Activated CD4-positive, alpha-beta T cell treated with anti-CD3 and anti-CD28 coated beads for 36 hours (primary cell): ENCODE measurements at places on chromosomes 13 and 19. TPM values are rescaled to one million over a fixed set of nuclear protein-coding genes. Genes with fewer than 3 reads are reported as not detected.

GRCh38 chr19:47445527-47445926, 26.2 kb downstream of the SLC8A2 start:
- peaks cover 44% of the 10 kb centered on the region for H3K4me1 ChIP-seq
- H3K36me3 ChIP-seq, result peaks cover 3% of the 10 kb centered on the region
- DNase-seq, result no peak
- H3K27ac ChIP-seq, result no peak overlapping the region
- H3K4me3 ChIP-seq, result no peak overlapping the region
- peaks cover 67% of the 10 kb centered on the region for H3K27me3 ChIP-seq

GRCh38 chr19:6276447-6276846, 3.3 kb downstream of the MLLT1 start:
- H3K27me3 ChIP-seq, result no peaks in the 10 kb centered on the region
- no peak overlapping the region for H3K4me3 ChIP-seq
- peaks cover 15% of the 10 kb centered on the region for H3K36me3 ChIP-seq

GRCh38 chr19:9306443-9306842, 3.2 kb downstream of the ZNF699 start:
- H3K4me3 ChIP-seq, result no peak overlapping the region
- H3K4me1 ChIP-seq, result peaks cover 13% of the 10 kb centered on the region
- H3K27ac ChIP-seq, result no peak overlapping the region
- peaks cover 53% of the 10 kb centered on the region for H3K36me3 ChIP-seq

GRCh38 chr13:33763021-33763420, 54.9 kb upstream of the RFC3 start:
- H3K27me3 ChIP-seq, result peaks cover 5% of the 10 kb centered on the region
- no peak overlapping the region for H3K27ac ChIP-seq
- H3K4me1 ChIP-seq, result no peaks in the 10 kb centered on the region
- DNase-seq, result no peak
- H3K36me3 ChIP-seq, result no peaks in the 10 kb centered on the region

- peaks cover 18% of the 10 kb centered on the region for H3K4me1 ChIP-seq
- peaks cover 43% of the 10 kb centered on the region for H3K36me3 ChIP-seq
- H3K27me3 ChIP-seq, result peaks cover 2% of the 10 kb centered on the region
- no peak for DNase-seq
Observed at GRCh38 chr19:45528149-45528743, 21.0 kb downstream of the VASP start.

GRCh38 chr19:13797870-13798269, 2.6 kb downstream of the ZSWIM4 start:
- H3K36me3 ChIP-seq, result no peaks in the 10 kb centered on the region
- no peak overlapping the region for H3K4me3 ChIP-seq
- DNase-seq, result no peak
- H3K27ac ChIP-seq, result peak overlapping the region; percentile 19
- peaks cover 20% of the 10 kb centered on the region for H3K4me1 ChIP-seq

DNA sequence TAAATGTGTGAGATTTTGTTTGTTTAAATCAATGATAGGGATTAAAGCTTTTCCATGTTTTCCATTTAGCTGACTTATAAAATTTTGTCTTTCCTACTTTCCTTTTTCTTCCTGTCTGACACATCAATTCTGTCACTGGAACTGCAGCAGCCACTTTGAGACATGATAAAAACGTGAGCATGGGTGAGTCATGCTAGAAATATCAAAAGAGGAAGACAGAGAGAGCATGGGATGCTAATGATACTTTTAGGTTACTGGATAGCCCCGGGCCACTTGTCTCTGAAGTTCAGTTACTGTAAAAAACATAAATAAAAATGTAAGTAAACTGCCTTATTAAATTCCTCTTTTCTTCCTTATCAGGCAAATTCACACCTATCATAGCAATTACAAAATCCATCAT, 1332.0 kb upstream of the PCDH20 start:
- H3K27me3 ChIP-seq, result no peaks in the 10 kb centered on the region
- H3K4me3 ChIP-seq, result no peak overlapping the region
- H3K36me3 ChIP-seq, result no peaks in the 10 kb centered on the region
- no peak for DNase-seq

DNA sequence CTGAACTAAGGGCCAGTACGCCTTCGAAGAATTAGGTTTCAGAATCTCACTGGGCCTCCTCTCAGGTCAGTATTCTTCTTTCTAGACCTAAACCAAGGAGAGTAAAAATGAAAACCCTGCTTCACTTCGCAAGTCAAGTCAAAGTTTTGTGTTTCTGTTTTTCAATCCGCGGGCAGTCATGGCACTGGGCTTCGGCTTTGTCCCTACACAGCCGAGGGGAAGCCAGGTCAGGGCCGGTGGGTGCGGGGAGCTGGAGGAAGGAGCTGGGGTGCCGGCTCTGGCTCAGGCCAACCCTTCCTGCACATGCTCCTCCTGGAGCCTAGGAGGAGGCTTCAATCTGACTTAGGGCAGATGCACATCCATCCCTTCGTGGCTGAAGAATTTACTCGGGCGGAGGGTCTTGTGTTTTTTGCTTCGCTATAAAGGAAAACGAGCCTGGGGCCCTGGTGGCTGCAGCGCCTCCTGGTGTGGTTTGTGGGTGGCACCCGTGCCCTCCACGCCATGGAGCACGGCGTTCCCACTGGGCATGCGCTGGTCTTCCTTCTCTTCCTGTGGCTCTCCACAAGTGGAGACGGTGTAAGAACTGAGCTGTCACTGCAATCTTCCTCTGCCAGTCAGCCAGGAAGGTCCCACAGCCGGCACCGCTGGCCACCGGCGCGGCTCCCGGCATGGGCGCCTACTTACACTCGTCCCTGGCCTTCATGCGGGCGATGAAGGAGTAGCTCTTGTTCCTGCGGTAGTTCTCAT, 22.5 kb downstream of the C19orf44 start:
- H3K4me3 ChIP-seq, result no peak overlapping the region
- H3K4me1 ChIP-seq, result no peaks in the 10 kb centered on the region
- H3K27ac ChIP-seq, result no peak overlapping the region
- DNase-seq, result no peak
- H3K36me3 ChIP-seq, result peaks cover 47% of the 10 kb centered on the region
- H3K27me3 ChIP-seq, result no peaks in the 10 kb centered on the region

DNA sequence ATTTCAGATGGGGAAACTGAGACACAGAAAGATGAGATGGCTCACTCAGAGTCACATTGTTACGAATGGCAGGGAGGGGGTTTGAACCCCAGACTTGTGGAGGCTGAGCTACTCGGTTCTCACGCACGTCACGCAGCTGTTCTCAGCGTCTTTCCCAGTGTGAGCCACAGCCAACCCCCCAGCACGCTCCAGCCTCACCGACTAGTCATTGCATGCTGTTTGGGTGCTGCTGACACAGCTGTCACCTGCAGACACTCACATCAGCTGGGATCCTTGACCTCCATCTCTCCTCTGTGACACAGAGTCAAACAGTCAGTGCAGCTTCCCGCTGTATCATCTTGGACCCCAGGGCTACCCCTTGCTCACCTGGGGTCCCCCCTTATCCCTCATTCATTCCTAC, 2.4 kb upstream of the NCAN start:
- peaks cover 32% of the 10 kb centered on the region for H3K27me3 ChIP-seq
- no peaks in the 10 kb centered on the region for H3K36me3 ChIP-seq
- H3K4me1 ChIP-seq, result peaks cover 16% of the 10 kb centered on the region
- H3K4me3 ChIP-seq, result no peak overlapping the region
- no peak for DNase-seq
- no peak overlapping the region for H3K27ac ChIP-seq

DNA sequence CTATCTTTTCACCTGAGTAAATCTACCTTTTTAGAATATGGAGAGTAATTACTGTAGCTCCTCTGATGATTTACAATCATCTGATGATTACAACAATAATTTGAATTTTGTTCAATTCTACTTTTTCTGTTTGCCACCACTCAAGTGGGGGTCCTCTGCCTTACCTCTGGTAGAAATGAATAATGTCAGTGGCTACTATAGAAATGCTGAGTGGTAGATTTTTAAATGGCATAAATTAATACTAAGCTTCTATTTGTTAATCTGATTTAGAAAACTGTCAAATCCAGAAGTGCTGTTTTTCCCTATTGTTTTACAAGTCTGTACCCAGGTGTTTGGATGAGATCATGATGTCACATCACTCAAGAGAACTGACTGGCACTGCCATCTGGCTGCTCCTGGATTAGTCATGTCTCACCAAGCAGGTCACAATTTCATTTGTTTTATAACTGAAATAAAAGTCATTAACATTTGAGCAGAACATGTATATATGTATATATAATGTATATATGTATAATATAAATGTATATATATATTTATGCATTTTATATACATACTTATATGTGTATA, 494.8 kb downstream of the TBC1D4 start:
- no peak overlapping the region for H3K27ac ChIP-seq
- H3K36me3 ChIP-seq, result no peaks in the 10 kb centered on the region
- DNase-seq, result no peak
- no peaks in the 10 kb centered on the region for H3K4me1 ChIP-seq
- H3K4me3 ChIP-seq, result no peak overlapping the region

GRCh38 chr19:16200038-16201010, 2.6 kb downstream of the AP1M1 start:
- H3K36me3 ChIP-seq, result peaks cover 15% of the 10 kb centered on the region
- H3K27me3 ChIP-seq, result no peaks in the 10 kb centered on the region
- H3K4me3 ChIP-seq, result no peak overlapping the region
- peaks cover 37% of the 10 kb centered on the region for H3K4me1 ChIP-seq
- H3K27ac ChIP-seq, result peak overlapping the region; percentile 15

- peak within 1 kb of the TSS; percentile 93 for H3K4me3 ChIP-seq
- H3K27me3 ChIP-seq, result no peaks in the 10 kb centered on the region
- peaks cover 34% of the 10 kb centered on the region for H3K36me3 ChIP-seq
- H3K27ac ChIP-seq, result peak within 1 kb of the TSS; percentile 95
- DNase-seq, result peak; percentile 100
Observed at GRCh38 chr19:4402171-4403004, at the start of gene CHAF1A. Gene CHAF1A (plus strand): TSS chr19:4402640. CDS start chr19:4402763, 123 bp downstream.

DNA sequence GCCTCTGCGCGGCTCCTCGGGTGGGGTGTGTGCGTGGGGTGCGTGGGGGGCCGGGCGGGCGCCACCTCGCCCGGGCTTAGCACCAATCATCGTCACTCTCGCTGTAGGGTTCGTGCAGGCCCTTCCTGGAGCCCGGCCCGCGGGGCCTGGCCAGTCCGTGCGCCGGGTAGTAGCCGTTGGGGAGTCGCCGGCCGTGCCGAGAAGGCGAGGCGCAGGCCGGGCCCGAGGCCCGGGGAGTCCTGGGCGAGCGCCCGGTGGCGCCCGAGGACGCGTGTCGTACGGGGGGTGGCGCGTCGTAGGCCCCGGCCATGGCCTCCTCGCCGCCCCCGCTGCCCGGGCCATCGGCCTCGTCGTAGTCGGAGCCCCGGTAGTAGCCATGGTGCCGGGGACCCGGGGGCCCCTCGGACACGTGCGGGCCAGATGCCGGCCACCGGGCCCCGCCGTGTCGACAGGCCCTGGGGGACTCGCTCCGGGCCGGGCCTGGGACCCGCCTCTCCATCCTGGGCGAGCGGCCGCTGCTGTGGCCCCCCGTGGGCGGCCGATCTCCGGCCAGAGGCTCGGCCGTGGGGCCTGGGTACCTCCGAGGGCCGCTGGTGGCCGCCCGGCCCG, 57.1 kb downstream of the IER2 start:
- peaks cover 18% of the 10 kb centered on the region for H3K4me1 ChIP-seq
- no peak overlapping the region for H3K4me3 ChIP-seq
- no peaks in the 10 kb centered on the region for H3K27me3 ChIP-seq
- no peak for DNase-seq
- H3K36me3 ChIP-seq, result no peaks in the 10 kb centered on the region

DNA sequence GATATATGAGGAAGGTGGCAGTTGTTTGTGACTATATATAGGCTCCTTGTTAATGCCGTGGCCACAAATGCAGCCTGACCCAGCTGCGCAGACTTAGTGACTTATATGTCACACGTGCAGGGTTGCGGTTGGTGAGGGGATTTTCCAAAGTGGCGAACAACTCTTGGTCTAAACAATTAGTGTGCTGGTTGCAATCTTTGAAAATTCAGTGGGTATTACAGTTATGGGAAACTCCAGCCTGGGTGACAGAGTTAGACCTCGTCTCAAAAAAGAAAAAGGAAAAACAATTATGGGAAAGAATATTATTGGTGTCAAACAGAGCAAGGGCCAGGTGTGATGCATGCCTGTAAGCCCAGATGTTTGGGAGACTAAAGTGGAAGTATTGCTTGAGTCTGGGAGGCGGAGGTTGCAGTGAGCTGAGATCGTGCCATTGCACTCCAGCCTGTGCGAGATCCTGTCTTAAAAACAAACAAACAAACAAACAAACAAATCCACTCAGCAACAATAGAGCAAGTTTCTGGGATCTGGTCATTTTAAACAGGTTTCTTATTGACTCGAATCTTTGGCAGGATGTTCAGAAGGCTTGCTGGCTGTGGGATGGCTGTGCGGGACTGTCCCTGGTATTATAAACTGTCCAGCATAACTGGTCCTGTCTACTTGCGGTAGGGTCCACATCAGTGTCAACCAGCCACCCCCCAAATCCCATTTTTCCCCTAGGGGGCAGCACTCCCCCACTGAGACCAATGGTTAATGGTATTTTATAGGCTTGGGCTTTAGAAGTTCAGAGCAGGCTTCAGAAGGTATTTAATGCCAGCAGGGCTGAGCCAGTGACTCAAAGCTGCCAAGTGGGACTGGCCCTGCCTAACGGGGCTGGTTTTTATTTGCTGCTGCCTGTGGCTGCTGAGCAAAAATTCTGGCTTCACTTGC, 15.4 kb downstream of the RELB start:
- peak overlapping the region; percentile 83 for H3K27ac ChIP-seq
- DNase-seq, result peak; percentile 83
- no peaks in the 10 kb centered on the region for H3K27me3 ChIP-seq

Gene ACP7
- total RNA-seq, result not detected

Gene CEACAM19
- 0.73 TPM for total RNA-seq

Gene KASH5
- total RNA-seq, result 0.96 TPM

Gene TPRX1
- not detected for total RNA-seq

Gene APOC4
- not detected for total RNA-seq

Gene ZNF208
- 2.7 TPM for total RNA-seq

Gene ERICH4
- not detected for total RNA-seq

Gene SLC5A5
- total RNA-seq, result 1.3 TPM

Gene CBLC
- not detected for total RNA-seq

Gene CYP2A6
- total RNA-seq, result not detected

Gene KIR2DL4
- not detected for total RNA-seq

Gene NLRP11
- total RNA-seq, result 0.05 TPM

Gene ZNF541
- 0.14 TPM for total RNA-seq

Gene AMER2
- total RNA-seq, result not detected
